ENCODE measurements at places on chromosomes 11 and 22. TPM values are rescaled to one million over a fixed set of nuclear protein-coding genes. Genes with fewer than 3 reads are reported as not detected.

The GTSE1 gene
- 0.13 TPM for total RNA-seq

The IL18BP gene
- 1.4 TPM for total RNA-seq

The OR52L1 gene
- total RNA-seq = not detected

The ADAMTS8 gene
- total RNA-seq = not detected

DNA sequence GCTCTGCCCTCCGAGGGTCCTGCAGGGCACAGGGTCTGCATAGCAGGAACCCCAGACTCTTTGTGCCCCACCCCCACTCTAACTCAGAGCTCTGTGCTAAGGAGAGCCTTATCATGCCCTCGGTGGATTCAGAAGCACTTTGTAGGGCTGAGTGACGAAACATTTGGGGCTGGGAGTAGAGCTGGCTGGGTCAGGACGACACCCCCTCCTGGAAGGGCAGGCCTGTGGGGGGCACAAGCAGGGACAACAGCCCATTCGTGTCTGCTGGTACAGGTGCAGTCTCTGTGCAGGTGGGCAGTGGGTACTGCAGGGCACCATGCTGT, 8.9 kb downstream of the APOBEC3A start:
- no peak for DNase-seq

- DNase-seq = no peak
Observed at GRCh38 chr11:94117197-94117574, 11.5 kb upstream of the PANX1 start.

DNA sequence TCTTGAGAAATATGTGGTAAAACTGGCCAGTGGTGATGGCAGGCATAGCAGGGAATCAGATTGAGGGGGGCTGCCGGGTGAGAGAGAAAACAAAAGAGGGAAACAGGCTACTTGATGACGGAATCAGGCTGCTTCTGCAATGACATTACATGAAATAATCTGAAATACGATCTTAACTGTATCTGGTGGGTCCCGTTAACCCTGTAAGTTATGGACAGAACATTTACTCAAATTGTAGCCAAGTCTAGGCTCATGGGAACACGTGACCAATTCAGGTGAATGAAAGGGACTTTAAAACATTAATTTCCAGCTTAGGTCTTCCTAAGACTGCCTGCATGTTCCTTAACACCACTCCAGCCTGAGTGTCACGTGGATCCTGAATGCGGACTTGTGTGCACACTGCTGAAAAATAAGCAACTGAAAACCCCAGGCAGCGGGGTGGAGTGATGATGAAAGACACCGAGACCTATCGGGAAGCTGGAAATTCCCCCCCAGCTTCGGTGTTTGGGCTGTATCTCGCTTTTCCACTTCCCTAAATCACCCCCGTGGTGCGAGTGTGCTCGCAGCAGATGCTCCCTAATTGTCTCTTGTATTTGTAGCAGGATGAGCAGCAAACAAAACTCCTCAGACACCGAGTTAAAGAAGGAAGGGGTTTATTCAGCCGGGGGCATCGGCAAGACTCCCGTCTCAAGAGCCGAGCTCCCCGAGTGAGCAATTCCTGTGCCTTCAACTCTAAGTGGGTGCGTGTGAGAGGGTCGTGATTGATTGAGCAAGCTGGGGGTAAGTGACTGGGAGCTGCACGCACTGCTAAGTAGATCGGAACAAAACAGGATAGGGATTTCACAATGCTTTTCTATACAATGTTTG, 145.0 kb upstream of the GRK3 start:
- DNase-seq = no peak

- DNase-seq = peak; percentile 18
Observed at GRCh38 chr11:95908826-95909225, 15.1 kb downstream of the MTMR2 start.

DNA sequence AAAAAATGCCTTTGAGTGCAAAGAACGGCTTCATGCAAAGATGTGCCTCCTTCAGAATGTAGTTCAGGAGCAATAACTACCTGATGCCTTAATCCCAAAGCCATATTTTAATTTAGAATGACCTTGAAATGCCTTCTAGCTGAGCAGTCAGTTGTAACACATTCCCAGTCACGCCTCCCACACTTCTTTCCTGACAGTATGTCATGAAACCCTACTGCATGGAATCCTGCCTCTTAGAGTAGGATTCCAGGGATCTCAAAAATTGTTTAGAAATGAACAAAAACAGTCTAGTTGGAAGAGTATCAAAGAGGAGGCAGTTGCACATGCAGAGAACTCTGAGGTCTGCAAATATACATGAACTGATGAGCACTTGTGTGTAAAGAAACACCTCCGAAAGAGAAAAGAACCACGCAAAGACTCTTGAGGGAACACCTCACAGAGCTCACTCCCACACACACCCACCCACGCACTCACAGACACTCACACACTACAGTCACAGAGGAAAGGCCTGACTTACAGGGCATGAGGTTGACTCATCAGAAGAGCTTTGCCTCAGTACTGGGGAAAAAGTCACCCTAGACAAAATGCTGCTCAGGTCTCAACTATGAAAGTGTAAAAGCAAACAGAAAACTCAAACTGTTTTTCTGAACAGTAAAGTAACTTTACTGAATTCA, 77.4 kb downstream of the GGTLC2 start:
- DNase-seq = peak; percentile 63

DNA sequence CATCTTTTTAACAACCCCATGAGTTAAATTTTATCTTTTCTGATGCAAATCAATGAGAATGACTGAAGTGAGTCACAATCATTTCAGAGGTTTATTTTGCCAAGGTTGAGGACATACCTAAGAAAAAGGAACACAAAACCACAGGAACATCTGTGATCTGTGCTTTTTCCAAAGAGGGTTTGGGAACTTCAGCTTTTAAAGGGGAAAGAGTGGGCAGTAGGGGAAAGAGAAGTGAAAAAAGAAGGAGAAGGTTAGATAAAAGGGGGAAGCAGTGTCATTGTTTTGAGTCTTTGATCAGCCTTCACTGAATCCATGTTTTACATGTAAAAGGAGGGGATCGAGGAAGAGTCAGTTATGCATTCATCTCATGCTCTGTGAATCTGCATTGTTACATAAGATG, 45.3 kb upstream of the SPON1 start:
- no peak for DNase-seq

- no peak for DNase-seq
Observed at GRCh38 chr11:65077451-65077850, 6.4 kb downstream of the CDCA5 start.

GRCh38 chr11:15123849-15124248, 9.1 kb downstream of the INSC start:
- peak; percentile 89 for DNase-seq

- DNase-seq = no peak
Observed at GRCh38 chr11:128133501-128133900, 453.9 kb downstream of the ETS1 start.

GRCh38 chr22:29626497-29627195, 23.2 kb downstream of the NF2 start:
- DNase-seq = peak; percentile 83

- DNase-seq = no peak
Observed at GRCh38 chr11:73159297-73159696, 17.2 kb upstream of the FCHSD2 start.

DNA sequence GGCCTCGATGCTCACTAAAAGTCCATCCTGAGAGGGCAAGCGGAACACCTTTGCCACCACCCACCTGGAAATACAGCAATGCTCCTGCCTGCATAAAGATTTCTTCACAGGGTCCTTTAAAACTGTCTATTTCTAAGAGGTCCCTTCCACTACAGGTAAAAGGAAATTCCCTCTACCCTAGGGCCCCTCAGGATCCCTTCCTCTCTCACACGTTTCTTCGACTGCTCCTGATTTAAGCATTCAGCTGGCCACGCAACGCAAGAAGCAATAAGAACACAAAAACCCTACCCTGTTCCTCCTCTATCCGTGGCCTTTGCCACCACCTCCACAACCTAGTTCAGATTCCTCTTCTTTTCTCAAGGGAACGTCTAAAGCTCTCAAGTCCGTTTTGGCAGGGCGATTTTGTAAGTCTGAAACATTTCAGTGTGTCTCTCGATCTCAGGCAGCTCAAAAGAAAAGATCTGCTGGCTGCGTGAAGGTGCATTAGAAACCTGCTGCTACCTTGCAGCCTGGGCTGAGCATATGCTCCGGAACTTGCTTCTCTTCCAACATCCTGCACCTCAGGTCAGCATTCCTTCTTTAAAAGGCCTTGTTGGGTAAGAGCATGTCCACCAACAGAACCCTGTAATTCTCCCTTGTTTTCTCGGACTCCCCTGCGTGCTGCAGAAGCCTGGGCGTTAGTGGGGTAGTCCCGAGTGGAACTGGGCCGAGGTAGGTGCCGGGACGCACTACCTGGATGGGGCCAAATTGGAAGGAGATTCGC, 1.6 kb downstream of the LGR4 start:
- DNase-seq = no peak

- no peak for DNase-seq
Observed at GRCh38 chr22:44588348-44588747, 90.3 kb upstream of the RTL6 start.

DNA sequence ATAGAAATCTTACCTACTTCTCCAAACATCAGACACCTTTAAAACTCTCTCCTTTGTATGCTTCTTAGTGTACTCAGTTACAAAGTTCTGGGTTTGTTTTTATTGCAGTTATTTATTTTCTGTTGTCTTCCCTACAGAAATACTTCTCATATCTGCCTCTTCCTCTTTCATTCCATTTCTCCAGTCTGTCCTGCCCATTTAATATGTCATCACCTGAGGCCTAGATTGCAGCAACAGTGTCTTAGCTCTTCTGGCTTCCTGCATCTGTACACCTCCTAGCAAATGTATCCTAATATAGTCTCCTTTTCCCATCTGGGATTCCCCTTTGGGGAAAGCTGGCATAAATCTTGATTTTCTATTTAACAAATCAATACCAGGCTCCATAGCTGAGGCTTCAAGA, 34.9 kb upstream of the PCF11 start:
- DNase-seq = no peak

DNA sequence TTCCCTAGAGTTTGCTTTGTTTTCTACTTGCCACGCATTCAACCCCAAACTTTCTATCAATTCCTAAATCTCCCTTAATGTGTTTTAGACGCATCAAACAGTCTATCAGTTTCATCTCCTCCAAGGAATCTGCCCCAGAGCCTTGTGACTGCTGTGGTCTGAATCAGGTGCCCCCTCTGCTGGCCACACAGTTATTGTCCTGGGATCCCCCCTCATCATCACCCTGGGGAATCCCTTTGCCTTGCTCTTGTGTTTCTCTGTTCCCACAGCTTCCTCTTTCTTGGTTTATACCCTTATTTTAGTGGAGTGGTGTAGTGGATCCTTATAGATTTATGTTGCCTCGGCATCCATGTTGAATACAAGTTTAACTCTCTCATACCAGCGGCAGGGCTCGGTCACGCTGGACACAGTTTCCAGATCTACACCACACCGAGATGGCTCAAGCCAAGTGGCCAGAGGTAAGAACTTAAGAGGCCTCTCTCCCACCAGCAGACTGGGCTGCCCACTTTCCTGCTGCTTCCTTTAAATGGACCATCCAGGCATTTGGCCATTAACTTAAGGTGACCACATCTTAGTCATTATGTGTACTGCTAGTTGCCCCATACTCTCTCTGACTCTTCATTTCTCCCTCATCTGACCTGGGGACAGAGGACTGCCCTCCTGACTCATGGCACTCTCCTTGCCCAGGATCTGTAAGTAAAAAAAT, 8.2 kb downstream of the UPB1 start:
- peak; percentile 38 for DNase-seq

DNA sequence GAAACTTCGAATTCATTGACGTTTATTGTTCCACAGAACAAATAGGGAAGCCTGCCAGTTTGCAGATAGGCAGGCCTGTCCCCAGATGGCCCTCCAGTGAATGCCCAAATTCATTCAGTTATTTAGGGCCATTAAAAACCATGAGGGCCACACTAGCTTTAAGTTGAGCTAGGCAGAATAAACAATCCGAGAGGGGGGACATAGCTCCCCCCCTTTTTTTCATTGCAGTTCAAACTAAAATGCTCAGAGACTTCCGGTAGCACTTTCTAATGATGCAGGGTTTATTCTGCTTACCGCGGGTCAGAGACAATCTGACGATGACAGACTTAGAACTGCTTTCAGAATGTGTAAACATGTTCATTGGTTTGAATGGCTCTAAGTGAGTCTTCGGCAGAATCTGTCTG, 72.0 kb downstream of the ZBTB16 start:
- DNase-seq = no peak

DNA sequence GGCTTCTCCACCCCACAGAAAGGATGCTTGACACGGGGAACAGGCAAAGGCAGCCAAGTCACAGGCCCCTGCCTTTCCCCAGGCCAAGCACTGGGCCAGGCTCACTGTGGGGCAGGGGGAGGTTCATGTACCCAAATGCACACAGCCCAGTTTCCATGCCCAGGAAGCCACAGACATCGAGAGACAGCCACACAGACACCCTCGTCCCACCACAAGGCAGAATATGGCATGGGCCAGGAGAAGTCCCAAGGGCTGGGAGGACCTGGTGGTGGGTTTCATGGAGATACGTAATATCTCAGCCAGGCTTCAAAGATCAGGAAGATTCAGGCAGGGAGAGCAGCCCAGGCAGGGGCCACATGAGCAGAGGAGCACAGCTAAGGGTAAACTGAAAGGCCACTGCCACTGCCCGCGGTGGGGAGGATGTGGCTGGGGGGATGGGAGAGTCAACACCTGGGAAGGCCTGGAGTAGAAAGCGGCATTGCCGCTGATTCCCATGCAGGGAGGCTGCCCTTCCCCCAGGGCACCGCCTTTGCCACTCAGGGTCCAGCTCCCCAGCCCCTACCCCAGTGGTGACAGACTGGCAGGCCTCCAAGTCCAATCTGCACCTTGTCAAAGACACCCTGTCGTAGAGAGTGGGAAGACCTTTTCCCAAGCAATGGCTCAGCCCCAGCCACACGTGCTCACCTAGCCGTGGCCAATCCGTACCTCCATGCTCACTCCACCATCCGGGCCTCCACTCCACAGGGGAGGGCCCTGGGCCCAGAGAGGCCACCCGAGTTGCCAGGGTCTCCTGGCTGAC, 2.4 kb upstream of the MFNG start:
- DNase-seq = no peak

DNA sequence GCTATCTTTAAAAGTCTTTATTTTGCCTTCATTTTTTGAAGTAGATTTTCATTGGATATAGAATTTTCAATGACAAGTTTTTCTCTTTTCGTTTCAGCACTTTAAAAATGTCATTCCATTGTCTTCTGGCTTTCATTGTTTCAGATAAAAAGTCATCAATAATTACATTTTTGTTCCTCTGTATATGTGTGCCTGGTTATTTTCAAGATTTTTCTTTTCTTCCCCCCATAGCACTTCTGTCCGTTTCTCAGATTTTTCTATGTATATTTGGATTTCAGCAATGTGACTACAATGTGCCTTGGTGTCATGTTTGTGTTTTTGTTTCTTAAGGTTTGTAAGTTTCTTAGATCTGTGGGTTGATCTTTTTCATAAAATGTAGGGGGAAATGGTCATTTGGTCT, 66.3 kb upstream of the HSD17B12 start:
- DNase-seq = no peak

DNA sequence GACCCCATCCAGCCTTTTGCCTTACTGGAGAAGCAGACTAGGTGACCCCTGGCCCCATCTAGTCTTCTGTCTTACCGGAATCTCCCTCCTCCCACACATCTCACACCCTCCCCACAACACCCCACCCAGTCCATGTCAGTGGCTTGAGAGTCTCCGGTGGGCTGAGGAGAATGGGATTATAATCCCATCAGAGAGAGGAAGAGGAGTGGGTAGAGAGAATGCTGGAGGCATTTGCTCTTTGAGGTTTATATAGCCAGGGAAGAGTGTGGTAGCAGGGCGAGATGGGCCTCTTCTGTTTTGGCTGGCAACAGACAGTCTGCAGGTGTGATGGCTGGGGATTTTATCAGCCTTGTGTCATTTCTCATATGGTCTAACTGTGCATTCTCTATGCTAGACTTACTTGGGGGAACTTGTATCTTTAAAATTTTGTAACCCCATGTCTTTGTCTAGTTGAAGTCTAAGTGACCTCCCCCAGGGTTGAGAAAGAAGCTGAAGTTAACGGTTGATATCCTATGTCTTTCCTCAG, 50.3 kb downstream of the GRAMD1B start:
- no peak for DNase-seq
